ENCODE measurements at places on chromosomes 2 and 18.

GRCh38 chr2:186027922-186028321 lies 289.3 kb downstream of the FSIP2 start:
- DNase-seq, result no peak

GRCh38 chr2:50878251-50878650 lies 153.7 kb downstream of the NRXN1 start:
- no peak for DNase-seq

DNA sequence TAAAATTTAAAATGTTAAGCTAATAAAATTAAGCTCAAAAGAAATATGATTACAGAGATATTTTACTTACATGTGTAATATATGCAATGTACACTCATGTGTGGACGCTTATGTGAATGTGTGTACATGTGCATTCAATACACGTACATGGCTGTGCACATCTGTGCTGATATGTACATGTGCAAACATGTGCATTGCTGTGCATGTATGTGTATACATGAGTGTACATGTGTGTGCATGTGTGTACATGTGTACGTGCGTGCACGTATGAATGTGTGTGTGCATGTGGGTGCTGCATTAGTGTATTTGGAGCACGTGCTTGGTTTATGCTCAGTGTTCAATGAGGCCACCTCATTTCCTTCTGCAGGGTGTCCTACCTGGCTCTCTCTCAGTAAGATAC lies 88.2 kb upstream of the TMEM18 start:
- no peak for DNase-seq

- DNase-seq, result no peak
These were observed 48.4 kb downstream of the LRRTM1 start for GRCh38 chr2:80255918-80256781.

All from occipital lobe (tissue), 3 donors.